ENCODE measurements at places on chromosomes 7 and 10.

DNA sequence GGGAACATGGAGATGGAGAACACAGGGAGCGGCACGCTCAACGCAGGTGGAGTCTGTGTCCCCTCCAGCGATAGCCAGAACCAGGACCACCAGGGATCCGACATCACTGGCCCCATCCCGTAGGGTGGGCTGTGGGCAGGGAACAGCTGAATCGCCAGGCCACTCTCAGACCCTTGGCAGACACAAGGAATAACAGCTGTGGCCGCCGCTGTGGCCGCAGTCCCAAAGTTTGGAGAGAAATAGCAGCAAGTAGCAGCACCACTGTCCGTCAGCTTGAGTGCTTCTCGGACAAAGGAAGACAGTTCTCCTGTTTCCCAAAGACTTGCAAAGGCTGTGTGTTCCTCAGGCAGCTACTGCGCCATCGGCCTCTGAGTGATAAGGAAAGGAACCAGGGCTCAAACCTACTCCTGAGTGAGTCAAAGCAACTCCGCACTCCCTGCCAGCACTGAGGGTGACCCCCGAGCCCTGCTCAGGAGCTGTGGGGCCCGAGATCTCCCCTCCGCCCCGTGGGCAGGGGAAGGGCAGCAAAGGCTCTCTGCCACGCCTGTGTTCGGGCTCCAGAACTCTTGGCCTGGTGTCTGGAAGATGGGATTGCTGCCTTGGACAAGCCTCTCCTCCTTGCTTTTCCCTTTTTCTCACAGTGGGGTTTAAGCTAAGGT lies 82.3 kb upstream of the FAM20C start:
- DNase-seq: no peak

DNA sequence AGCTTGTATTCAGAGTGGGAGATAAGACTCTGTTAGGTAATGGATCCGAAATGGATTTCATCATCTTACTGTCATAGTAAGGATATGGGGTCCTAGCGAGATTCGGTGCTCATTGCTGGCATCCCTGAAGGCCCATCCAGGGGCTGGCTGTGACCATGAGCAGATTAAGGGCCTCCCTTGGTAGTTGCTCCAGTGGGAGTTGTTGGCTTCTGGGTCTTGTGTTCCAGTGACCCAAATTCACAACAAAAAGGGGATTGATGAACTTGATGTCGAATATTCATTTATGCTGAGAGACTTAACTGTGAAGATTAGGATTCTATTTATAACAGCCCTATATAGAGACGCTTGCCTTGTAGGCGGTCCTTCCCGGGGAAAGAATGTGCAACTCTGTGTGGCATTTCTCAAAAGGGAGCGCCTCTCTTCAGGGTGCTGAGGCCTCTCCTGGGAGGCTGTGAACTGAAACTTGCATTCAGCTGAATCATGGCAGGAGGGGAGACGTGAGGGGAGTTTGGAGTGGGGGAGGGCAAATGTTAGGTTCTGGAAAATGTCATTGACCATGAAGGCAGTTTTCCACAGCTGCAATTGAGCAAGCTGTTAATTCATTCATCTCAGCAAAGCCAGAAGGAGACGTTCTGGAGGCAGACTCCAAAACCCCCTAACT lies 233.1 kb upstream of the FZD8 start:
- no peak for DNase-seq

- DNase-seq: no peak
These were observed 8.0 kb downstream of the RBM33 start for GRCh38 chr7:155652156-155653114.

DNA sequence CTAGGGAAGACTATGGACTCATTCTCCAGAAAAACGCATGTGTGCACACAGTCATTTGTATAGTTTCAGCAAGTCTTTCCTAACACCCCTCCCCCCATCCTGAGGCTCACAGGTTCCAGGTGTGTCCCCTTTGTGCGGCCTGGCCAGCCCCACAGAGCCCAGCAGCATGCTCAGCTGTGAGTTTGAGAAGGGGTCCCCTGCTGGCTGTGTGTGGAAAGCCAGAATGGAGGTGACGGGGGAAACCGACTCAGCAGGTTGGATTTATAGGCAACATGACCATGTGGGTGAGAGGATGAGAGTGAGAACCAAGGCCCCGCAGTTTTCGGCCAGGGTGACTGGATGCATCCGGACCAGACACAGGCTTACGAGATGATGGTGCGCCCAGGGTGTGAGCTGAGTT lies 9.9 kb downstream of the PTPRE start:
- DNase-seq: no peak

DNA sequence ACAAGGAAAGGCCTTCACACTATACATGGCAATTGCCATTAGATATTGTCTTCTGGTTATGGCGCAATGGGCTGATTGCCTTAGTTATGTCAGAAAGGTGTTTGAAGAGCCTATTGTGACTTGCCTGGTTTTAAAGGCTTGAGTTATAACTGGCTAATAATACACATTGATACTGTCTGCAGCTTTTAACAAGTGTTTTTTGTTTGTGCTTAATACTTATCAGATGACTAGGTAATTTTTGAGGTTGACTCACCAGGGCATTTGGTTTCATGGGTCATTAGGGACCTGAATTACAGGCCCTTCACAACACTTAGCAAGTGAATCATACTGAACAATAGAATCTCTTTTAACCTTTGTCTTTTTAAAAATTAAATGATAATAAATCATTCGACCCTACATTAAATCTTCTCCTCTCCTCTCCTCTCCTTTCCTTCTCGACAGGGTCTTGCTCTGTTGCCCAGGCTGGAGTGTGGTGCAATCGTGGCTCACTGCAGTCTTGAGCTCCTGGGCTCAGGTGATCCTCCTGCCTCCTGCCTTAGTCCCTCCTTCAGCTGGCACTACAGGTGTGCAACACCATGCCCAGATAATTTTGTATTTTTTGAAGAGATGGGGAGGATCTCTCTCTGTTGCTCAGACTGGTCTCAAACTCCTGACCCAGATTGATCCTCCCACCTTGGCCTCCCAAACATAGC lies 196.3 kb downstream of the JCAD start:
- no peak for DNase-seq

GRCh38 chr10:108204528-108205305 lies 1040.2 kb upstream of the SORCS1 start:
- DNase-seq: no peak

- no peak for DNase-seq
These were observed 67.0 kb upstream of the VIPR2 start for GRCh38 chr7:159211540-159212182.

GRCh38 chr7:100682228-100682741 lies 8.7 kb downstream of the GNB2 start:
- DNase-seq: no peak

DNA sequence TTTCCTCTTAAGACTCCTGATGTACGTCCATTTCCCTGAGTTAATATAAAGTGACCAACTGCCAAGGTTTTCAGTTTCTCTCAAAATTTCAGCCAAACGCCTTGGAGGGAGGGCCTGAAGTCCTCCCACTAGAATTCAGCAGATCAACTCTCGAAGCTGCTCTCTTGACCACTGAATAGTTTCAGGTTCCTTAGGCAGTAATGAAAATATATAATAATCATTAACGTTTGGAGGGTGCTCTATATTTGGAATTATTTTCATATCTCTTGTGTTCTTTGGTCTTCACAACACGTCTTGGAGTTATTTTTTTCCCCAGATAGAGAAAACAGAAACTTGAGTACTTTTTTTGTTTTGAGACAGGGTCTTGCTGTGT lies 123.6 kb upstream of the SFMBT2 start:
- no peak for DNase-seq

DNA sequence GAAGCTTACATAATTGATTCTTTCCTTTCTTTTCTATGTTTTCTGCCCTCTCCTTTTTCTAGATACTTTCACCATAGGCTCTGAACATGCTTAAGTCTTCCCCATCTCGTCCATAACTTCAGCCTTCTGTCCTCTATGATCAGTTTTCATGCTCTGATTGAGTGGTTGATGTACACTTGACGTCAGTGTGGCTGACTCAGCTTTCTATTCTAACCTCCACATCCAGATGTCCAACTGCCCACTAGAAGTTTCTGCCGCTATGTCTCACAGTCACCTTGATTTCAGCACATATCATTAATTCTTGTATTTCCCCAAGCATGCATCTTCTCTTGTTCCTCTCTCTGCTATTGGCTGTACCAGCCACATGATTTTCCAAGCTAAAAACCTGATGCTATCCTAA lies 15.0 kb downstream of the CDK14 start:
- no peak for DNase-seq
